ENCODE measurements at places on chromosomes 16 and 17.

DNA sequence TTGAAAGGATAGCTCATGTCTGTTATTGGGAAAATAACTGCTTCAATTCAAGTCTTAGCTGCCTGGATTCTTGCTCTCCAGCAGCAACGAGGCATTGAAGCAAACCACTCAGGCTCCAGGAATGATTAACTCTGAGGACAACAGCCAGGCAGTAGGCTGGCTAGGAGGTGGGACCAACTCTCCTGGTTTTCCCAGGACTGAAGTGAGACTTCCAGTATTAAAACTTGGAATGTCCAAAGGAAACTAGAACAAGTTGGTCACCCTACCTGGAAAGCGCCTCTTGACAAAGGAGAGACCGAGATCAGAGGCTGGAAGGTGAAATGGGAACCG lies 100.7 kb downstream of the SALL1 start:
- DNase-seq = no peak

- no peak for DNase-seq
Measured at GRCh38 chr17:62692721-62693431, 65.4 kb downstream of the MRC2 start.

GRCh38 chr16:23134274-23134673 lies 15.0 kb downstream of the USP31 start:
- DNase-seq = no peak

DNA sequence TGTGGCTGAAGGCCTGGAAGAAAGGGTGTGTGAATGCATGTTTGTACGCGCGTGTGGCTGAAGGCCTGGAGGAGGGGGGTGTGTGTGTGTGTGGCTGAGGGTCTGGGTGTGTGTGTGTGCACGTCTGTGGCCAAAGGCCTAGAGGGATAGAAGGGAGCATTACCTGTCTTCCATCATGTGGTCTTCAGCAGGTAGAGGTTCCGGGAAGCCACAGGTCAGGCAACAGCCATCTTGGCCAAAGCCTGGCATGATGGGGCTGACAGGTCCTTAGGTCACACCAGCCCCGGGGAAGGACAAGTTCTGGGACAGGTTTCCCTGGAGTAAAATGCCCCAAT lies 5.2 kb downstream of the LITAFD start:
- DNase-seq = no peak

- DNase-seq = no peak
Measured at GRCh38 chr17:14469971-14470370, 169.1 kb downstream of the HS3ST3B1 start.

GRCh38 chr16:424033-424622 lies 1.3 kb upstream of the RAB11FIP3 start:
- DNase-seq = no peak

- DNase-seq = no peak
Measured at GRCh38 chr16:75402821-75403475, 30.4 kb downstream of the CFDP1 start.

DNA sequence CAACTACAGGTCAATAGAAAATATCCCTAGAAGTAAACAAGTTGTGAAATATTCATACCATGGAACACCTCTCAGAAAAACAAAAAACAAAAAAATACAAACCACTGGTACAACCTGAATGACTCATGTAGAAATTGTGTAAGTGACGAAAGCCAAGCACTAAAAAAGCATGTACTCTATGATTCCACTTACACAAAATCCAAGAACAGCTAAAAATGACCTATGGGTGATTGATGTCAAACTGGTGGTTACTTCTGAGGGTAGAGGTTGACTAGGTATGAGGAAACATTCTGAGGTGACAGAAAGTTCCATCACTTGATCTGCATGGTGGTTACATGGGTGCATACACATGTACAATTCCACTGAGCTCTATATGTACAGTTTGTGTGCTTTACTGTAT lies 31.1 kb downstream of the DHRS7C start:
- no peak for DNase-seq

DNA sequence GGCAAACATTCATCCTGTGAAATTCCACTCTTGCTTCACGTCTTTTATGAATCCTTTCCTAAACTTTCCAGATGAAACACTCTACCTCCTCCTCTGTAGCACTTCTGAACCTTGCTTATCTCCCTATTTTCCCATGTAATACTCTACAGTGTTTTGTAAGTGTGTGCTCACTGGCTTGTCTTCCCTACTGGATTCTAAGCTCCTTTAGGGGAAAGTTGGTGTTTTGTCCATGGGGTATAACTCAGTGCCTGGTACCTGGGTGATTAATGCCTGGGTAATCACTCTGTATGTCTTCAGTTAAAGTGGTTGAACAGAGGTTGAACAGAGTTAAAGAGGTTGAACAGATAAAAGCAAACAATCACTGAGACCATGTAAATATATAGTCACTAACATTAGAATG lies 3.8 kb upstream of the KAT7 start:
- no peak for DNase-seq

GRCh38 chr17:12537436-12537835 lies 128.3 kb upstream of the MYOCD start:
- no peak for DNase-seq

GRCh38 chr16:49635009-49635350 lies 220.9 kb downstream of the ZNF423 start:
- DNase-seq = no peak

GRCh38 chr17:63834431-63835166 lies 7.1 kb upstream of the FTSJ3 start:
- DNase-seq = peak; percentile 71

DNA sequence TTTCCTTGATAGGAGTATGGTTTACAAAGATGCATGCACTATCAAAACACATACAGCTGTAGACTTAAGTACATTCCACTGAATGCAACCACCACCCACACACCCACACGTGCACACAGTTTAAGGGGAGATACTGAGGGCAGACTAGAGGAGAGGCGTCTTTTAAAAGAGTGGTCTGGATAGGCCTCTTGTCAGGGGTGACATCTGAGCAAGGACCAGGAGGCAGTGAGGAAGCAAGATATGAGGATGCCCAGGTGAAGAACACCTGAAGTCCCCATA lies 12.6 kb downstream of the MPHOSPH6 start:
- no peak for DNase-seq

- no peak for DNase-seq
Measured at GRCh38 chr17:5580969-5581368, 3.3 kb downstream of the NLRP1 start.

DNA sequence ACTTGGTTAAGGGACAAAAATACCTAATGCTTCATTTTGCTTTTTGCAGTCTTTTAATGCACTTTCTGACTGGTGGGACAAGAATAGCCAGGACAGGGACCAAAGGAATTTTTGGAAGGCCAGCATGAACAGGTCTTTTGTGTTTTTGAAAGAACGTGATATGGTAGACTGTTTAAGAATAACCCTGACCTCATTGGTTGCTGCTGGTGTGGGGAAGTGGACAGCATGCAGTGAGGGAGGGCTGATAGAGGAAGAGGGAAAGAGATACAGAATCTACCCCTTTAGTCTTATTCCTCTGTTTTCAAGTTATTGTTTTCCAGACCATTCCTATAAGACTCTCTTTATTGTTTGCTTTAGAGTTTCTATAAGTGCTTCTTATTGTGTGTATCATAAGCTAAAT lies 816.2 kb downstream of the CDH11 start:
- DNase-seq = no peak

Measured in activated naive CD4-positive, alpha-beta T cell treated with Interleukin-2 at 50 U/mL for 16 hours (primary cell).